Stimulated activated naive CD4-positive, alpha-beta T cell (primary cell): ENCODE measurements at places on chromosomes 1 and 21.

DNA sequence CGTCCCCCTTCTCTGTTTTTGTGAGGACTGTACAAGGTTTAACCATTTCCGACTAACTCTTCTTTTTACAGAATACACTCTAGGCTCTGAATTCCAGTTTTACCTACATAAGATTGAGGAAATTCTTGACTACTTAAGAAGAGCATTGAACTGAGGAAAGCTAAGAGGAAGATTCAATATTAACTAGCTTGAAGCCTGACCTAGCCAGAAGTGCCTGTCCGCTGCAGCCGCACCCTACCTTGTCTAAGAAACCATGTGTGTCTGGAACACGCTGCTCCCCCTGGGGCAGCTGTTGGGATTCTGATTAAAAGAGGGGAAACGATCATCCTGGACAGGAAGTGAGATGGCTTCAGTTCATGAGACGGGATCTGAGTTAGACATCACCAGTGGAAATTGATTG, 28.9 kb downstream of the CA6 start:
- no peak for DNase-seq

GRCh38 chr1:101253976-101254674, 17.3 kb downstream of the S1PR1 start:
- no peak for DNase-seq

DNA sequence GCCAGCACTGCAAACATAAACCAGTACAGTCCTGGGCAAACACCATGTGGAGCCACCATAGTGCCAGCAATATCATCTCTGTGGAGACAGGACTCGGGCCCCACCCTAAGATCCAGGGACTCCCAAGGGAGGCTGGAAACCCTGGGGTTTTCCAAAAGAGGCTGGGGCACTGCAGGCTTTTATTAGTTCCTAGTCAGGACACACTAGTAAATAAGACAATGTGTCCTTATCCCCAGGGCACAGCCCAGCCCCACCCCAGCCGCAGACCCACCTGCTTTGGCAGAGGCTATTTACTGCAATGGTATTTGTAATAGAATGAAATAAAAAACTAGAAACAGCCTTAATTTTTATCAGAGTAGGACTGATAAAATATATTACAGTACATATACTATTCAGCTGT, 486 bp upstream of the GJB3 start:
- DNase-seq: no peak

DNA sequence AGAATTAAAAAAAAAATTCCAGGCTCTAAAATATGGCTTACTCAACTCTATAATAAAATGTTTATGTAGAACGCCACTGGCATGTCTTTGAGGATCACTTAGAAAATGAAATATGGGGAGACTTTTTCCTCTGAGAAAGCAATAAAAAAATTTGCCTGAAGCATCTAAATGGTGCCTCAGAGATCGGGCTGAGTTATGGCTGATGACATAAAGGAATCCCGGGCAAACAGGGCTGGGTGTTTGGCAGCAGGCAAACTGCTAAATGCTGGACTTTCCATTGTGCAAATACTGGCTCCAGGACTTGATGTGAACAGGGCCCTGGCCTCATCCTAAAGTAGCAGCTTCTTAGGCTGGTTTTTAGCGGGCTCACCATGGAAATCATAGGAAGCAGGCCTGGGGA, 44.5 kb upstream of the C1orf87 start:
- no peak for DNase-seq

DNA sequence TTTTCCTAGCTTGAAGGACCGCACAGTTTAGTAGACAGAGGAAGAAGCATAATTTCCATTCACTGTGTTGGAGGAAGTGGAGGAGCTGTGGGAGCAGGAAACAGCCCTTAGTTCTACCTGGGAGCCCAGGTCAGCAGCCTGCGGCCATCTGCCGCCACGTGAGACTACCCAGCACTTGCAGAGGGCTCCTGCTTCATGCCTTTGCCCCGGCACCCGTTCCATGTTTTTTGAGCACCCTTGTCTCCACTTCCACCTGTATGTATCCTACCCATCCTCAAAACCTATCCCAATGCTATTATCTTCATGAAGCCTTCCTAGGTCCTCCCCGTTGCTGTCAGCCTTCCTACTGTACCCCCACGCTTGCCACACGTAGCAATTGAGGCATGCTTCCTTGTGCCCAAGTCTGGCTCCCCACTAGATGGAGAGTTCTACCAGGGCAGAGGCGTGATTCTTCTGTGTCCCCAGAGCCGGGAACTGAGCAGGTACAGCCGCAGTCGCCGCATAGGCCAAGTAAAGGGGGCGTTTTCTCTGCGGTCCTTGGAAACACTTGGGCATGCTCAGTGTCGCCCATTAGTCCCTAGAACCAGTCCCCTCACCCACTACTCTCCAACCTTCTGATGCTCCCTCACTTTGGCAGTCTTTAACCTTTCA, 1.9 kb downstream of the SLC6A9 start:
- DNase-seq: no peak

DNA sequence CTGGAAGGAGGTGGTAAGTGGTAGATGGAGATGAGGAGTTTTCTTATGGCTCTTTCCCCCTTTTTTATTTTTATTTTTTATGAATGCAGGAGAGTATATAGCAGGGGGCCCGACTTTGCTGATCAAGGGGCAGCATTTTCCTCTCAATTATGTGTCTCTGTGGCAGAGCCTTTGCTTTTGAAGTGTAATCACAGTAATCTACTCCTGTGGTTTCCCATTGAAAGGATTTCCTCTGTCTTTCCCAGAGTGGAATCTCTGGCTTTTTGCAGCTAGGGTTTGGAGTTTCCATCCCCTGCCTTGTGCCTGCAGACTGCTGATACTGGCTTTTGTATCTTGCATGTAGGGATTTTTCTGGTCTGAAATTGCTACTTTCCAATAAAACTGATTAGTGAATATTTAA, 29.1 kb downstream of the ARID1A start:
- no peak for DNase-seq
